ENCODE measurements at places on chromosomes 3 and 15.

- DNase-seq = no peak
Measured at GRCh38 chr3:71858503-71859122, 73.7 kb upstream of the PROK2 start.

GRCh38 chr3:2354702-2355101 lies 256.0 kb downstream of the CNTN4 start:
- no peak for DNase-seq

DNA sequence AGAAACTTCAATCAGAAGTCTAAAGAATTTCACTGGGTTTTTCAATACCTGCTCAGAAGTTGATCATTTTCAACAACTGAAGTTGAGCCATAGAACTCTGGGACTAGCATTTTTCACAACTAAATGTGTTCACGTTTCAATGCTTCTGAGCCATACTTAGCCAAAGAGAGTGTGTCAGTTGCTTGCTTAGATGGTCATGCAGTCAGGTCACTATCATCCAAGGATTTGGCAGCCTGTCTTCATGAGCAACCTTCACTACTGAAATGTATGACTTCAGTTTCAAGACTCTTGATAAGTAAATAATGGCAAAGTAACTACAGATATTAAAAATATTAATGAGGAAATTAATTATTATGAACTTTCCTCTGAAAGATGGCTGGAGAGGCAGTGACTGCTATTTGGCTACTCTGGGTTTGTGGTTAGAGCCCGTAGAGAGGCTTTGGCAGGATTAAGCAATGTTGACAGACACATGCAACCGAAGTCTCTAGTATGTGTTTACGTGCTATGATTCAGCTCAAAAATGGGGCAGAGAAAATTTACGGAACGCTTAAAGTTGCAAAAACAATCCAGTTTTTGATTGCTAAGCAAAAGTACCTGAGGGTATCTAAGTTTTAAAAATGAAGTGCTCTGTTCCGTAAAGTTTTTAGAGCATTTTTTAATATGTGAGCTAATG lies 133.8 kb downstream of the GMNC start:
- no peak for DNase-seq

GRCh38 chr15:25268166-25268565 lies 170.7 kb downstream of the UBE3A start:
- DNase-seq = no peak

DNA sequence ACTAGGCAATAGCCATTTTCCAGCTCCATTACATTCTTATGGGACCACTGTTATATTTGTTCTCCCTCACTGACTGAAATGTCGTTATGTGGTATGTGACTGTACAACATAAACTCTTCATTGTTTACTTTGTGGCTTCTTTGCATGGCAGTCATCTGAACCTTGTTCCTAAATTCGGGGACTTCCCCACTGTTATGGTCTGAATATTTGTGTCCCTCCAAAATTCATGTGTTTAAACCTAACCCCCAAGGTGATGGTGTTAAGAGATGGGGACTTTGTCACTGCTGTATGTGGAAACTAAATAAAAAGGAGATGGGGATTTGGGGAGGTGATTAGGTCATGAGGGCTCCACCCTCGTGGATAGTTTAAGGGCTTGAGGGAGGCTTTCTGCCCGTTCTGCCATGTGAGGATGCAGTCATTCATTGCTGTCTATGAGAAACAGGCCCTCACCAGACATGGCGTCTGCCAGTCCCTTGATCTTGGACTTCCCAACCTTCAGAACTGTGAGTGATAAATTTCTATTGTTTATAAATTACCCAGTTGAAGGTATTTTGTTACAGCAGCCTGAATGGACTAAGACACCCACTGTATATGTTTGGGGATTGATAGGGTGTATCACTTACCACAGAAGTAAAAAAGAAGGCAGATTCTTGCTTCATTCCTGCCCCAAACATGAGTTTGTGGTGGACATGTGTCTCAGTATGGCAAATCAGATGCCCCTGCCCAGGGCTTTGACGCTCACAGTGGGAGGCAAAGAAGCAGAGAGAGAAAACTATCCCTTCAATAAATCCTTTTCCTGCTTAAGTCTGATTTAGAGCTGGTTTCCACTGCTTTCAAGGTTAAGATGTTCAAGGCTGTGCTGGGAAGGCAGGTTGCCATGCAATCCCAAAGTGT lies 138.0 kb upstream of the UBE2E1 start:
- DNase-seq = no peak

- no peak for DNase-seq
Measured at GRCh38 chr3:5563537-5564277, 376.2 kb downstream of the EDEM1 start.

DNA sequence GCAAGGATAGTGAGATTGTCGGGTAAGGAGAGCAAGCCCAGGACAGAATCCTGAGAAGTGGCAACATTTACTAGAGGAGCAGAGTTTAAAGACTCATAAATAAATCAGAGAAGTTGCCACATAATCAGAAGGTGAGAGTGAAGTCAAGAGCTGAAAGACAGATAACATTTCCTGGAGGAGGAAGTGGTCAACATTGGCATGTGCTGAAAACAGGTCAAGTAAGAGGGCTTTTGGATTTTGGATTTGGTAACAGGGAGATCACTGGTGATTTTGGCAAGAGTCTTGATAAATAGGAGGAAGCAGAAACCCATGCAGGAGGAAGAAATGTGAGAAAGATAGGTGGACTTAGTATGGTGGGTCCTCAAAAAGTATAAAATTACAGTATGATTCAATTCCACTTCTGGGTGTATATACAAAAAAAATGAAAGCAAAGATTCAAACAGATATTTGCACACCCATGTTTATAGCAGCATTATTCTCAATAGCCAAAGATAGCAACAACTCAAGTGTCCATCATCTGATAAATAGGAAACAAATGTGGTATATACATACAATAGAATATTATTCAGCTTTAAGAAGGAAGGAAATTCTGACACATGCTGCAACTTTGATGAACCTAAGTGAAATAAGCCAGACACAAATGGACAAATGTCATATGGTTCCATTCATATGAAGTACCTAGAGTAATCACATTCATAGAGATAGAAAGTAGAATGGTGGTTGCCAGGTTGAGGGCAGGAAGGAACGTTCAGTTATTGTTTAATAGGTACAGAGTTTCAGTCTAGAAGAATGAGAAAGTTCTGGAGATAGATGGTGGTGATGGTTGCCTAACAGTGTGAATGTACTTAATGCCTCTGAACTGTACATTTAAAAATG lies 27.3 kb upstream of the MBNL1 start:
- DNase-seq = no peak

GRCh38 chr3:113147681-113148261 lies 63.6 kb upstream of the BOC start:
- DNase-seq = no peak

DNA sequence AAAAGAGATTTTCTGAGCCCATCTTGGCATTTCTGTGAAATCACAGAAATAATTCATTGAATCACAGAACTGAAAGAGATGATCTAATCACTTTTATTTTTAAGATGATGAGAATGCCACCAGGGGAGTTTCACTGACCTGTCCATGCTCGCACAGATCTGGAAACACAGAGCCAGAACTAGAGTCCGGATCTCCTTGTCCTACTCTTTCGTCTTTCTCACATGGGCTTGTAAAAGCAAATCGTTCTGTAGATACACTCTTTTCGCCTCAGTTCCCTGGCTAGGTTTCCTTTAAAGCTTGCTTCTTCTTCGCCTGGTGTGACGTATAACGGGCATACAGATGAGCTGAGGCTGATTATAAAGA lies 122.5 kb upstream of the SPRED1 start:
- DNase-seq = no peak

- DNase-seq = no peak
Measured at GRCh38 chr3:123036352-123037014, 8.9 kb upstream of the SEMA5B start.

DNA sequence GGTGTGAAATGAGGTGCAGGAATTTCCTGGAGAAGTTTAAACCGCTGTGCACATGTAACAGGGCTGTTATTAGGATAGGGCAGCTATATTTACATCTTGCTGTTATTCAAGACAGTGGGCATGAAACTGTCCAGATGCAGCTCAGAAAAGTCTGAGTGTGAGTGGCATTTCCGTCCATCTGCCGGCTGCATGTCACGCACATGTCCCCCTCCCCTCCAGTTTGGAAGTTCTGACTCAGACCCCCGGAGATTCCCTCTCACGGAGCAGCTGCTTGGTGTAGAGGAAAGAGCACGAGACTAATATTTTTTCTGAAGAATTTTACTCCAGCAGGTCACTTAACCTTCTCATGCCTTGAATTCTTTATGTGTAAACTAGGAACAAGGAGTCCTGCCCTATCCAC lies 69.8 kb downstream of the FEM1B start:
- DNase-seq = no peak

Measured in activated naive CD4-positive, alpha-beta T cell treated with Interleukin-2 at 50 U/mL for 16 hours (primary cell).